GM12878 (cell line): ENCODE measurements at places on chromosomes 6 and 20. TPM values are rescaled to one million over a fixed set of nuclear protein-coding genes. Genes with fewer than 3 reads are reported as not detected.

- H3K36me3 ChIP-seq = no peaks in the 10 kb centered on the region
- H3K27ac ChIP-seq = no peak overlapping the region
- H3K27me3 ChIP-seq = no peaks in the 10 kb centered on the region
Observed at GRCh38 chr6:12621754-12622153, 94.8 kb upstream of the PHACTR1 start.

The CLDN20 gene
- total RNA-seq = not detected in 2 replicates

The ILRUN gene
- total RNA-seq = 83.9 and 85.0 TPM in 2 replicates

- H3K4me1 ChIP-seq = no peaks in the 10 kb centered on the region
- H3K36me3 ChIP-seq = no peaks in the 10 kb centered on the region
Observed at GRCh38 chr6:75213732-75214131, 7.9 kb upstream of the COL12A1 start.

The NNAT gene
- not detected in 2 replicates for total RNA-seq

The RPP40 gene
- 8.1 and 9.1 TPM in 2 replicates for total RNA-seq

DNA sequence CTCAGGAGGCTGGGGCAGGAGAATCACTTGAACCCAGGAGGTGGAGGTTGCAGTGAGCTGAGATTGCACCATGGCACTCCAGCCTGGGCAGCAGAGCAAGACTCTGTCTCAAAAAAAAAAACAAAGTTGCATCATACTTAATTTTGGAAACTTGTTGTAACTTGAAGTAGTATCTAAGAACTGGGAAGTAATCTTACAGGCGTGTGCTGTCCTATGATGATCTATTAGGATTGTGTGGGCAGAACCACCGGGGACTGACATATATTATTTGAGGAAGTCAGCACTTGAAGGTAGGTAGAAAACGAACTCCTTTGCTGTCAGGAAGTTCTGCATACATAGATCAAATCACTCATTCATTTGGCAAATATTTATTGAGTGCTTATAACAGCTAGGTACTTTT is 188.5 kb downstream of the ZNF217 start:
- H3K27me3 ChIP-seq = no peaks in the 10 kb centered on the region
- no peak for DNase-seq
- H3K4me1 ChIP-seq = no peaks in the 10 kb centered on the region
- no peak overlapping the region for H3K27ac ChIP-seq
